ENCODE measurements at places on chromosomes 5 and 9.
A peak's percentile ranks its signal among the peaks of the same experiment; 100 is the strongest.

- no peak for DNase-seq
Measured at GRCh38 chr9:81822967-81823366, 105.3 kb upstream of the SPATA31D4 start.

GRCh38 chr9:71285191-71285656 is 163.8 kb upstream of the TRPM3 start:
- DNase-seq, result no peak

GRCh38 chr5:124342027-124342471 is 404.4 kb downstream of the ZNF608 start:
- no peak for DNase-seq

GRCh38 chr5:135243556-135244285 is 155.3 kb downstream of the MACROH2A1 start:
- no peak for DNase-seq

DNA sequence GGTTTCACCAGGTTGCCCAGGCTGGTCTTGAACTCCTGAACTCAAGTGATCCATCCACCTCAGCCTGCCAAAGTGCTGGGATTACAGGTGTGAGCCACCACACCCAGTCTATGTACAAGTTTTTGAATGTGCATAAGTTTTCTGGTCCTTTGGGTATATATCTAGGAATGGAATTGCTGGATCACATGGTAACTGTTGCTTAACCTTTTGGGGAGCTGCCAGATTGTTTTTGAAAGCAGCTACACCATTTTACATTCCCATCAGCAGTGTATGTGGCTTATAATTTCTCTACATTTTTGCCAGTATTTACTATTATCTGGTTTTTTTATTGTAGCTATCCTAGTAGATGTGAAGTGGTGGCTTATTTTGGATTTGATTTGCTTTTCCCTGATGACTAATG is 8.9 kb upstream of the LNPEP start:
- DNase-seq, result no peak

GRCh38 chr5:55383254-55383653 is 75.5 kb downstream of the MTREX start:
- DNase-seq, result no peak

- DNase-seq, result no peak
Measured at GRCh38 chr5:65262649-65263059, 219.1 kb downstream of the ADAMTS6 start.

GRCh38 chr9:106146066-106146840 is 451.9 kb downstream of the TMEM38B start:
- no peak for DNase-seq

DNA sequence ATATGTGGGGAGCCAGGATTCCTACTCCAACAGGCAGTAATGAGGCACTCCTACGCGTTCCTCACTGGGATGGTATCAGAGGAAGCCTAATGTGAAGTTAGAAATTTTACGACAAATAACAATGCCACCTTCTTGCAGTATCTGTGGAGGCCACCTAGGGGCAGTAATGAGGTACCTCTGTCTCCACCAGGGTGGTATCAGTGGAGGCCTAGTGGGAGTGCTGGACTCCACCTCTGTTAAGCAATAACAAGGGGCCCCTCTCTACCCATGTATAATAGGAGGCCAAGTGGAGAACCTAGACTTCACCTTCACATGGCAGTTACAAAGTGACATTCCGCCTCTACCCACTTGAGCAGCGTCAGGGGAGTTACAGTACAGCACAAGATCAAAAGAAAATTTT is 147.9 kb downstream of the PLPPR1 start:
- no peak for DNase-seq

- no peak for DNase-seq
Measured at GRCh38 chr9:94945197-94946144, 219.0 kb downstream of the AOPEP start.

GRCh38 chr9:125700791-125701190 is 6.2 kb downstream of the MAPKAP1 start:
- DNase-seq, result peak; percentile 11

DNA sequence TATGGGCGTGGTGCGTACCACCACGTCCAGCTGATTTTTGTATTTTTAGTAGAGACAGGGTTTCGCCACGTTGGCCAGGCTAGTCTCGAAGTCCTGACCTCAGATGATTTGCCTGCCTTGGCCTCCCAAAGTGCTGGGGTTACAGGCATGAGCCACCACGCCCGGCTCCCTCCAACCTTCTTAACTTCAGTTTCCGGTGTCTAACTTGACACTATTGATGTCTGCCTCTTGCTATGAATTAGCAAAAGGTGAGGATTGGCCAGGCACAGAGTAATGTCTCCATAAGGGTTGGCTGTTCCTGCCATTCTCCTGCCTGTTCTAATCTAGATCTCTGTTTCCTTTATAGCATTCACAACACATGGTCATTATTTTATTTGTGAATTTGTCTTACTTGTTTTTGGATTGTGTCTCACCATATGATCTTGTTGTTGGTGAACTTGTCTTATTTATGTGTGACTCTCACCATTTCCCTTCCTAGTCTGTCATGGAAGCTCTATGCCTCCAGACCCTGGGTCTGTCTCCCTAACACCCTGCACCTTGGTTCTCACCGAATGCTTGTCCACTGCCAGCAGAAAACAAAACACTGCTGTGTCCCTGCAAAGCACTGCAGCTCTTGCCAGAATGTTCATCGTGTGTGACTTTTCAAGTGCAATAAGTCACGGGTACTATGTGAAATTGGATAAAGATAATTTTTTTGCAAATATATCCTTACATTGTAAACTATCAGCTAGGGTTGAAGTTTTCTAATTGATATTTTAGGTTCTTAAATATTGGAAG is 26.0 kb downstream of the BASP1 start:
- no peak for DNase-seq

- DNase-seq, result no peak
Measured at GRCh38 chr5:155728146-155728856, 598.7 kb upstream of the SGCD start.

DNA sequence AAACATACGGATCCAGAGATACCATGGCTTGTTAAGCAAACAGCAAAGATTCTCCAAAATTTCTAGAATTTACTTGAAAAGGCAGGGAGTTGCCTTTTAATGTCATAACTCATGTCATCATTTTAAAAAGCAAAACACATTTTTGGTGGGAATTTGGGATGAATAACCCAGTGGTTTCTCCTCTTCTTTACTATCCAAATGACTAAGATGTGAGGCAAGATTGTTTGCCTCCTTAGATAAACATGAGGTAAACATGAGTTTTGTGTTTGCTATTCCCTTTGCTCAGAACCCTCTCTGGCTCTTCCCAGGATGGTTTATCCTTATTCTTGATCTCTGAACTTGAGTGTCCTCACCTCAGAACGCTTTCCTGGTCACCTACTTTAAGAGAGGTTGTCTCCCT is 267.0 kb downstream of the EBF1 start:
- DNase-seq, result no peak

DNA sequence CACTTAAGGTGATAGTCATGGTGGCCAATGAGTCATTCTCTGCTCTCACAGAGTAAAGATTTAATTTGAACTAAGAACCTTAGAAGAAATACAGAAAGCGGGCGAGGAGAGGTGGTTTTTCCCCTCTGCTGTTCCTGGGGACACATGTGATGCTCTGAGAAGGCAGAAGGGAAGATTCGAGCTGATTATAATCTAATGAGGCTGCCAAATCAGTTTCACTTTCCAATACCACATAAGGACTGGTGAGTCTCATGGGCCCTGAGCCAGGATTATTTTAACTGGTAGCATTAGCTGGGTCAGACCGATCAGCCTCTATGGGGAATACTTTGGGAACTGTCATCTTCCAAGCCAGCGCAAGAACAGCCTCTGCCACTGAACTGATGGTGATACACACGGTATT is 116.5 kb downstream of the SLC1A3 start:
- no peak for DNase-seq

- DNase-seq, result peak; percentile 38
Measured at GRCh38 chr9:129665389-129665775, at the start of gene PRRX2. TSS of gene PRRX2 (plus strand) at chr9:129665647. CDS start at chr9:129665868, 221 bp downstream.

DNA sequence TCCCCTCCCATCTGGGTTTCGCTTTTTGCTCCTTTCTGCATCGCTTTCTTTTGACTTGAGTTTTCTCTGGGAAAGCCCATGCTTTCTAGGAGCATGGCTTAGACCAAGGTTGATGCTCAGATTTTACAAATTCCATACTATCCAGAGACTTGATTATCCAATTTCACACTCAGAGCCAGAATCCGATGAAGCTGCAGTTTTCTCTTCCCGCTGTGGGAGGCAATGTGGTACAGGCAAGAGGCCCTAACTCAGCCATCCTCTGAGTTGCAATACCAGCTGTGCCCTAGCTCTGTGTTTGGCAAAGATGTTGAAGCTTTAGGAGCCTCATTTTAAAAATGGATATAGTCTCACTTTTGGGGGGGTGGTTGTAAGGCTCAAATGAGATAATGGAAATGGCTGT is 85.1 kb downstream of the BRINP1 start:
- no peak for DNase-seq

DNA sequence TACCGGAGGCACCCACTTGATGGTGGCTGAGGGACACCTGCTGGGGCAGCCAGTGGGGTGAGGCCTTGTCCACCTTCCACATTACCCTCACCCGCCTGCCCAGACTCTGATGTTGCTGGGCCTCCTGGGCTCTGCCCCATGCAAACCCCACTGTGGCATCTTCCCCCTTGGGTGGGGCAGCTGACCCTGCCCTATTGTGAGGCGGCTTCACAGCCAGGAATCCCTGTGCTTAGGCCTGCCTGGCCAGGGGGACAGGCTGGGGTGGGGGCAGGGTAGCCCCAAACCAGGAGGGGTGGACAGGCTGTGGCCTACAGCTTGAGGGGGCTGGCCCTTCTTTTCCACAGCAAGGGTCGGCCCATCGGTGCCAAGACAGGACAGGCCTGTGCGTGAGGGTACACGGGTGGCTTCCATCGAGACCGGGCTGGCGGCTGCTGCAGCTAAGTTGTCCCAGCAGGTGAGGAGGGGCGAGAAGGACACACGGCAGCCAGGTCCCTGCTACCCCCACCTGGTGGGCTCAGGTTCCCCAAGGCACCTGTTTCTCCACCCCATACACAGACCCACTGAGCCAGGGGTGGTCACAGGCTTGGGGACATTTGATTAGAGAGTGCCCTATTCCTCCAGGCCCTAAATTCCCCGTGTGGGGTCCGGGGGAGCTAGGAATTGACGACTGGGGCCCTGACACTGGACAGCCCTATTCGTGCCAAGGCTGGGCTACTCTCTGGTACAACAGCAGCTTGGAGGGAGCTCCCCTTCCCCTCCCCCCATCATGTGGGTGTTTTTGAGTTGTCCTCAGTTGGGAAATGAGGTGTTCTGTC is 99.2 kb downstream of the PHF2 start:
- no peak for DNase-seq

DNA sequence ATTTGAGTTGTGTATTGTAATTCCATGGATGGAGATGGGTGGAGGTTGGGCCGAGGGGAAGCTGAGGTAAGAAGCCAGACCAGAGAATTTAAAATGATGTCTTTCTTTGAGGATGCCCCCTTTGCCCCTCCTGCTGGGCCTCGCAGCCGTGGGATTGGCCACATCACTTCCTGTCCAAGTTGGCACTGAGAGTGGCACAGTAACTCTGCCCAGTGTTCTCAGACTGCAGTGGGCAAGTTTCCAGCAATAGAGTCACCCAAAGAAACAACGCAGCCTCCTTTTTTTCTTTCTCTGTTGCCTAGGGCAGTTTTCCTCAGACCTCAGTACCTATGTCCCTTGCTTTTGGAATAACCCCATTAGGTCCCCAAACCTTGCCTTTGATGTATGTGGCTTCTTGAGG is 306.6 kb upstream of the DMRT1 start:
- DNase-seq, result no peak

DNA sequence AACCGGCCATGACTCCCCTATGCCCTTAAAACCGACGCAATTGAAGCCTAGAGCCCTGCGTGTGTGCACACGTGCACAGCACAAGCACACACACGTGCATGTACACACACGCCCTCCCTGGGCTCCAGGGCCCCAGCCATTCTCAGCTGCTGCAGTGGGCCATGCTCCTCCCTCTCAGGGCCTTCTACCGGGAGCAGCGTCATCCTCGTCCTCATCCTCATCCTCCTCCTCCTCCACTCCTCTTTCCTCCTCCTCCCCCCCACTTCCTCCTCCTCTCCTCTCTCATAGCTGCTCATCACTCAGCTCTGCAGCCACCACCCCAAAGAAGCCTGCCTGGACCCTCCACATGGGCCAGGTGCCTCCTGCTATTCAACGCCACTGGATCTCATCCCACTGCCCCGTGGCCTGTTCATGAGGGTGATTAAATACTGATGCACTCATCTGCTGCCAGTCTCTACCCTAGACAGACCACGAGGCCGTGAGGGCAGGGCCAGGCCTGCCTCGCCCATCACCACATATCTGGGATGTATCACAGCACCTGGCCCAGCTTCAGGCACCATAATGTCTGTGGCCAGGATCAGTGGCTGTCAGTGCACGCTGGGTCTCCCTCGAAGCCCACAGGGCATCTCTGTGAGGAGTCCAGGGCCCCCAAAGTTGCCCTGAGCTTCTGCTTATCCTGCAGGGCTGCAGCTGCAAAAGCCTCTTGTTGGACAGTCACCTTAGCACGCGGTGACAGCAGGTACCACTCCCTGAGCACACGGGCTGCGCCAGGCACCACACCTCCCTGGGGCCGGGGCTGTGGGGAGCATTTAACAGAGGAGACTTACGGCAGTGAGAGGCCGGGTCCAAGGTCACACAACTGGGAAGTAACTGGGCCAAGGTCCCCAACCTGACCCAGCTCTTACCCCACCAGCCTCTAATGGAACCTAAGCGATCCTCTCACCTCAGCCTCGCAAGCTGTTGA is 9.8 kb downstream of the FAM78A start:
- DNase-seq, result no peak

DNA sequence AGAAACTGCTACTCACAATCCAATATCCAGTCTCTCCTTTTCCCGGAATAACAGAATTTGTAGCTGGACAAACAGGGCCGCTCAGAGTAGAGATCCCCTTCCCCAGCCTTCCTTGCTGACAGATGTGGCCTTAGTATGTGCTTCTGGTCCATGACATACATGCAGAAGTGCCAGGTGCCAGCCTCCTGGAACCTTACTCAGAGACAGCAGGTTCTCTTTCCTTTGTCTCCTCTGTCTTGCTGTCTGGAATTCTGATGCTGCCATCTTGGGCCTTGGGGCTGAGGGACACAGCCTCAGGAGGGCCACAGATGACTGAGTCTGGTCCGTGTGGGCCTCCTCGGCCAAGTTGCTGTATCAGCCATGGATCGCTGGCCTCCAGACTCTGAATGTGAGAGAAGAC is 210.1 kb downstream of the PAX5 start:
- DNase-seq, result no peak

DNA sequence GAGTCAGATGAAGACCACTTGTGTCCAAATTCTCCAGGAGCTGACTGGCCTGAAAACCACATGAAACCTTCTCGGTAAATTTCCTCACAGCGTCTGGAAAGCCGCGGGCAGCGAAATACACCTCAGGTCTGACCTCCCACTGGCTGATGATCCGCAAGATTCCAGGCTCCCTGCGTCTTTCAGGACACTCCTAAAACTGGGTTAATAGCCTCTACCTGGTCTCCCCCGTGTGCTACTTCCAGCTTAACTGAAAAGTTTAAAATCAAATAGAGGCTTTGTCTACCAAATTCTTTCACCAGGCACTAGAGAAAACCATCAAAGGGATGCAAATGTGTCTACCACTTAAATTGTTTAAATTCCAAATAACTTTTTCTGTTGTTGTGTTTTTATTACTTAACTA is 312.6 kb downstream of the DRD1 start:
- DNase-seq, result no peak

GRCh38 chr9:31166516-31166915 is 1217.9 kb upstream of the ACO1 start:
- no peak for DNase-seq

- DNase-seq, result no peak
Measured at GRCh38 chr5:61659221-61659696, 327.2 kb downstream of the ZSWIM6 start.

- no peak for DNase-seq
Measured at GRCh38 chr5:73135021-73135420, 14.6 kb downstream of the TMEM171 start.

Measured in activated T-cell treated with anti-CD3 and anti-CD28 coated beads for 48 hours (primary cell).